ENCODE measurements at places on chromosomes 7 and 10. TPM values are rescaled to one million over a fixed set of nuclear protein-coding genes. Genes with fewer than 3 reads are reported as not detected.

GRCh38 chr10:62719061-62719460 lies 85.5 kb upstream of the ADO start:
- DNase-seq, result no peak

Gene LEP
- polyA plus RNA-seq, result not detected

DNA sequence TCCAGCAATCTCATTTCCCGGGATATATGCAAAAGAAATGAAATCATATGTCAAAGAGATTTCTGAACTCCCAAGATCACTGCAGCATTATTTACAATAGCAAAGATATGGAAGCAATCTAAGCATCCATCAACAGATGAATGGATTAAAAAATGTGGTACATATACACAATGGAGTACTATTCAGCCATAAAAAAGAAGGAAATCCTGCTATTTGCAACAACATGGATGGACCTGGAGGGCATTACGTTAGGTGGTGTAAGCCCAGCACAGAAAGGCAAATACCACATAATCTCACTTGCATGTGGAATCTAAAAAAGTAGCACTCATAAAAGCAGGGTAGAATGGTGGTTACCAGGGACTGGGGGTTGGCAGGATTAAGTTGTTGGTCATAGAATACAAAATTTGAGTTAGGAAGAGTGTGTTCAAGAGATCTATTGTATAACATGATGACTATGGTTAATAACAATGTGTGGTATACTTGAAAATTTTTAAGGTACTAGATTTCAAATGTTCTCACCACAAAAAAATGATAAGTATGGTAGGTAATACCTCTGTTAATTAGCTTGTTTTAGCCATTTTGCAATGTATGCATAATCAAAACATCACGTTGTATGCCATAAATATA lies 32.9 kb upstream of the EIF5AL1 start:
- no peak for DNase-seq

- DNase-seq, result no peak
These were observed 314.9 kb downstream of the CALN1 start for GRCh38 chr7:72097226-72097625.

DNA sequence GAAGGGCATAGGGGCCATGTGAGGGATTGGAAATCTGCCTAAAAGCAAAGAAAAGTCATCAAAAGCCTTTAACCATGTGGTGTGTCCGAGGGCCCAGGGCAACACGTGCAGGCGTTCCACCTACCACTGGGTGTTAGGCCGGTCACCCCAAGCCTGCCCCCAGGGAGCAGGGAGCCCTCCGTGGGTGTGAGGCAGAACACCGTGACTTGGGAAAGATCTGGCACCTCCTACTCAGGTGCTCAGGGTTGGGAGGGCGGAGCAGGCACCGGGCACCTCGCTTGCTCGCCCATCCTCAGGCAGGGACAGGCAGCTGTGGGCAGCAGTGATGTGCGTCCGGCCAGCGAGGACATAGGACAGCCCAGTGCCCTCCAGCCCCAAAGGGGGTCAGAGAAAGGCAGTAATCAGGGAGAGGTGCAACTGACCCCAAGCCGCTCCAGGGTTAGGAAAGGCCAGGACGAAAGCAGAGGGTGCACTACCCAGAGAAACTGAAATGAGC lies 80.7 kb upstream of the CHST15 start:
- no peak for DNase-seq

Gene TRIP6
- polyA plus RNA-seq, result 37.7 TPM
